GM12891 (cell line): ENCODE measurements at places on chromosomes 7 and 10.

DNA sequence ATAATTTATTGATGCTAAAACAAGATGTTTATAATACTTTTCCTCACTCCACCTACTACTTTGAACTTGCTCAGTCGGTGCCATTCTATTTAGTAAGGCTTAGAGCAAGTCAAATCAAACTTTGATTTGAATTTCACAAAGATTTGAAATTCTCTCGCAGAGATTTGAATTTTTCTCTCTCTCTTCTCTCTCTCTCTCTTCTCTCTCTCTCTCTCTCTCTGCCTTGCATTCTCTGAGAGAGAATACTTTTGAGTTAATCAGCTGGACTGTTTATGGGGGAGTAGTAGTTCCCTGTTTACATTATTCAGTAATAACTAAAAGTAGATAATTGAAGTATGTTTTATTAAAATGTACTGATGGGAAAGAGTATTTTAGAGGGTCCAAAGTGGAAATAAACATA lies 488.5 kb upstream of the ANKRD30A start:
- no peak for DNase-seq

- no peak for DNase-seq
These were observed 22.5 kb downstream of the AKR1E2 start for GRCh38 chr10:4848356-4849041.

- no peak for DNase-seq
These were observed 107.1 kb upstream of the WDR11 start for GRCh38 chr10:120744040-120744439.

DNA sequence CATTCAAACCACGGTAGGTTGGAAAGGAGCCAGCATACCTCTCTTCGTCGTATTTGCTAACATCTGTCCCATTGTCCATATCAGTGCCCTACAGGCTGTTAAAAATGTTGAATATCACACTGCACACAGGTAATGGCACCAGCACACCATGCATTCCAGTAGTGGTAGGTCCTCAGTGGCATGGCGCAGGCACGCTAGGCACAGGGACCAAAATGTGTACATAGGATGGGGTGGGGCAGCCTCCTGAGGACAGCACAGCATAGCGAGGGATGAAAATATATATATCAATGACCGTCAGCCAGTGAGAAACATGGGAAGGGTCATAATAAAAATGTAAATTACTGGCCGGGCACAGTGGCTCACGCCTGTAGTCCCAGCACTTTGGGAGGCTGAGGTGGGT lies 99.9 kb upstream of the CTBP2 start:
- no peak for DNase-seq

DNA sequence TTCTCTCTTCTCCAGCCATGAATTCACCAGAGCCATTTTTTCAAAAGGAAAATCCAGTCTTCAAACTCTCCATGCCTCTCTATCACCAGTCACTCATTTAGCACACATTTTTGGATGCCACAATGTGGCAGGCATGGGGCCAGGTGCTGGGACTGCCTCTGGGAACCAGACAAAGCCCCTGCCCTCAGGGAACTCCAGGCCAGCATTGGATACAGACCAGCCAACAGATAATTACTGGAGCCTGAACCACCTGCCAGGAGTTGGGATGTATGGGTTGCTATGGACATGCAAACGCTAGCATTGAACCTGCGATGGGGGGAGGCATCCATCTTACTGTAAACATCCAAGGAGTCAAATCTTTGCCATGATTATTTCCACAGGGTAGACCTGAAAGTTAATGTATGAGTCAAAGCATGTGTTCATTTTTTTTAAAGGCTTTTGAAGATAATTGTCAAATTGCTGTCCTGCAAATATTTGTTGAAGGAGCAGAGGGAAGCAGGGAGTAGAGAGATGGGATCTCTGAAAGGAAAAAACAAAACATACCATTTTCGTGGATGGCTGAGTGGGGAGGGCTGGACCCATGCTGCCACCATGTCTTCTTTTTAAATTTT lies 43.2 kb downstream of the SRRM3 start:
- no peak for DNase-seq

- DNase-seq: no peak
These were observed 531.3 kb upstream of the LRRTM3 start for GRCh38 chr10:66394342-66395063.

DNA sequence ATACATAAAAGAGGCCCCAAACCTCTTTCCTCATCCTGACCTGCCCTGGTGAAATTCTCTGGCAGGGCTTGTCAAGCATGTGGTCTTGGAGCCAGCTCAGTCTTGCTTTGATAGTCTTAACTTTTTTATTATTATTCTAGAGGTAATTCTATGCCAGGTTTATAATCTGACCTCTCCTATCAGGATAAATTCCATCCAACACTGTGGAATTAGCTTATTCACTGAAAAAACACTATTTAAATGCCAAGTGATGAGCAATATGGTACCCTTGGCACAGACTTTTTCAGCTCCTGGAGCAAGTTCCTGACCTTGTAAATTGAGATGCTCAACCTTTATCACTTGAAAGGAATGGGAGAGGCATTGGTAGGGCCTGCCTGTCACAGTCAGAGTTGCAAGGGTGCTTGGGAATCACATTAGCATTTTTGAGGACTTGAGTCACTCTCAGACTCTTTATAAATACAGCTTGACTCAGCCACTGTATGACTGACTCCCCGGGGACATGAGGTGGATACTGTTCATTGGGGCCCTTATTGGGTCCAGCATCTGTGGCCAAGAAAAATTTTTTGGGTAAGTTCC lies at the start of gene CPA4:
TSS of gene CPA4 (plus strand) at position 480 of the 576 bp plus-strand sequence. CDS start at position 500, 20 bp downstream.
- no peak for DNase-seq

DNA sequence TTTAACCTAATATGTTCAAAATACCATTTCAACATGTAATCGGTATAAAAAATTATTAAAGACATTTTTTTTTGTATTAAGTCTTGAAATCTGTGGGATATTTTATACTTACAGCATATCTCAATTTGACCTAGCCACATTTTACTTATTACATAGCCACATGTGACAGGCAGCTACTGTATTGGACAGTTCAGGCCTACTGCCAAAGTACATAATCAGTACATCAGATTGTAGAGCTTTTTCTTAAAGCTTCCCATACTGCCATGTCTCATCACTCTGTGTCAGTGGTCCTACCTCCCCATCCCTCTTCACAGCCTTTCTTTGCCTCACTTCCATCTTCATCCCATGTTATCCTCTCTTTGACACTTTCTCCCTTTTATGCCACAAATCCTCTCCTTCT lies 43.0 kb downstream of the LOXL4 start:
- DNase-seq: no peak

- DNase-seq: no peak
These were observed 452 bp downstream of the SAMD9 start for GRCh38 chr7:93117327-93117726.

DNA sequence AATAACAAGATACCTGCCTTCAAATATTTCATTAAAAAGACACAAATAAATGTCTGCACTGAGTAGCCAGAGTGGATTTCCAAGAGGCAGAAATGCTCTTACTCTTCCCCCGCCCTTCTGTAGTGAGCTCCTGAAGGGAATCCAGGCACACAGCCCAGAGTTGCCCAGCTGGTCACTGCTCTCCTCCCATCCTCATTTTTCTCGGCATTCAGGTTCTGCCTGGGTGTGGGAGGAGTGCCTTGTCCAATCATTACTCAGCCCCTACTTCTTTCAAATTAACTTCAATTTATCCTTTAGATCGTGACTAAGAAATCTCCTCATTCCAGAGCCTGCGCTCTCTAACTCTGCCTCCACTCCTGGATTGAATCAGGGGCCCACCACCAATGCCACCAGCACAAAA lies 12.2 kb downstream of the CCDC6 start:
- DNase-seq: no peak

DNA sequence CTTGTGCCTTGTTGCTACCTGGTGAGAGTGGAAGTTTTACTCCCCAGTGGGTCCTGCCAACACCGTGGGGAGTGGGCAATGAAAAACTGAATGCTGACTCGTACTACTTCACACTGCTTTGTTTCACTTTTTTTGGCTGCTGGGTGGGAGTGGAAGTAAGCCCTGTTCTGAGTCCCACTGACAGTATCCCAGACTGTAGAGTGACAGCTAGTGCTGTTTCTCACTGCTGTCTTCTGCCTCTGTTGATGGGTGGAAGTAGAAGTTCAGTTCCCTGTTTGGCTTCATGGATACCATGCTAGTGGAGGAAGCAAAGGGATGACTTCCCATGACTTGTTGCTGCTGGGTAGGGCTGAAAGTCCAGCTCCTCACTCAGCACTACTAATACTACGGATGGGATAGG lies 98.4 kb downstream of the STK31 start:
- no peak for DNase-seq

DNA sequence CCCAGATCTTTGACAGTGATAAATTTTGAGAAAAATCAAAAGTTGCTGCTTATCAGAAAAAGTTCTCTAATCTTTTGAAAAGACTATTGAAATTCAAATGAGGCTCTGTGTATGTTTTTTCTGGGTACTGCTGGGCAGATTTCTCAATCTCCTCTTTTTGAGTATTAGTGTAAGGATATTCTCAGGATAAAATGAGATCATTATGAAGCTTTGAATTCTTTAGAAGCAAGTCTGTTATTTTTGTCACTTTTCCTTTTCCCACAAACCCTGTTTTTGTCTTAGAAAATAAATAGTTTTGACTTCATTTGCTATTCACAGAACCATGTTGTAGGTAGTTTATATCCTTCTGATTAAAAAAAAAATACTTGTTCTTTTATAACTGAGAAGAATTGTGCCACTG lies 7.9 kb downstream of the STAM start:
- no peak for DNase-seq

DNA sequence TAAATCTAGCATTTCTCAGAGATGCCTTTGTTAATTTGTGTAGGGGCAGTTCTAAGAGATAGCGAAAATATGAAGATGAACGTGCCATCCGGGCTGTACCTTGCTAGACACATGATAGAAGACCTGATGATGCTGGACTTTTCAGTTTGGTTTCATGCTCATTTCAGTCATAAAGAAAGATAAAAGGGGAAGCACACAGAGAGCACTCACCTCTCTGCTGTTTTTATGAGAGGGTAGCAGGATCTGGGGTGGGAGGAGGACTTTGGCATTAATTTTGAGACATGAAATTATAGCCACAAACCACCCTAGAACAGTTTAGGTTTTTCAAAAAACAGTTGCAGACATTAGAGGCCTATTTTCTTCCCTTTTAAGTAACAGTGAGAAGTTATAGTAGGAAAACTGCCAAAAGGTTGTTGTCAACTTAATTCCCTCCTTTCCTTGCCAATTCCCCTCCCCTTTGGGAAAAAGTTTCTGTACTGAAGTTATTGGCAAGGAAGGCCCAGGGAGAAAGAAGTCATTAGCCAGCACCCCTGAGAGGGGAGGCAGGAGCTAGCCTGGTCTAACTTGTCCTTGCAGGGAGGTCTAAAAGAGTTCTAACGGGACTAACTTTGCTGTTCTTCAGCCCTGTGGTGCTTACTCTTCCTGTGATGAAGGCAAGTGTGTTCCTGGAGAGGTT lies 2.6 kb downstream of the ST7 start:
- no peak for DNase-seq

DNA sequence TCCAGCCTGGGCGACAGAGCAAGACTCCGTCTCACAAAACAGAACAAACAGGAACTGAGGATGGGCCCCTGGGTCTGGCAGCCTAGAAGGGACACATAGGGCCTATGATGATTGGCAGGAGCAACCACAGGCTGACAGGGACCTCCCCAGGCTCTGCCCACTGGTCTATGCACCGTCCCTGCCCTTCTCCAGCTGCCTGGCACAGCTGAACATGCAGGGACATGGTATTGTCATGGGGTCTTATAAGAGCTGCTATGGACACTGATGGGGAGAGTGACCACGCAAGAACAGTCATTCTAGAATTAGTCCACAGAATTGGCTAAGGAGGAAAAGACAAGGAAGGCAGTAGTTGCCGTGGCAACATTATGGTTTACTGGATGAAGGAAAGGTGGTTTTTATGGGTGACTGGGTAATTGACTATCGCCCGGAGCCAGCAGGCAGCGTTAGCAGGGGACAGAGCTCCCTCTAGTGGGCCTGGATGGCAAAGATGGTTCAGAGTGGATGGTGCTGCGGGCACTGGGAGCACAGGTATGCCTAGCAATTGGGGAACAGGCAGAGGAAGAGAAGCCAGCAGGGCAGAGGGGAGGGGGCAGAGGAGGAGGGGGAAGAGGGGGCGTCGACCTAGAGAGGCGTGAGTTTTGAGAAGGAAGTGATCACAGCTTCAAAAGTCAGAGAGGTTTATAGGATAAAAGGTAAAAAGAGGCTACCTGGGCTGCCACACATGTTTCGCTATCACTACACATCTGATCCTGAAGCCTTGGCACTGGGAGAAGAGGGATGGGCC lies 7.8 kb upstream of the TRIM56 start:
- DNase-seq: peak; percentile 71

DNA sequence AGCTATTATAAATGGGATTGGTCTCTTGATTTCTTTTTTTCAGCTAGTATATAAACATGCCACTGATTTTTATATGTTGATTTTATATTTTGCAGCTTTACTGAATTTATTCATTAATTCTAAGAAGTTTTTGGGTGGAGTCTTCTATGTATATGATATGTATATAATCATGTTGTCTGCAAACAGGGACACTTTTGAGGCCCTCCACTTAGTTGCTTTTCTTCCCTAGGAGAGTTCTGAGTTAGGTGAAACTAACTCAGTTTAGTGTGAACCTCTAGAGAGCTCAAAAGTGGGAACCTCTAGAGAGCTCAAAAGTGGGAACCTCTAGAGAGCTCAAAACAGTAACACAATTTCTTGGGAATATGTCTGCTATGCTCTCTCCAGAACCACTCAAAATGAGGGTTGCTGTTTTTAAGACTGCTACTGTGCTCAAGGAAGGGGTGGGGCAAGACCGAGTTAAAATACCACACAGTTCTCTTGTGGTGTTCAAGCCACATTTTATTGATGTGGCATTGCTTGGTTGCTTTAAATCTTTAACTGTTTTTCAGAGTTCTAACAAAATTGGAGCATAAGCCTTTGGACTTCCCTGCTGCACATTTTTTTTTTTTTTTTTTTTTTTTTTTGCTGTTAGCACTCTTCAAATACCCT lies 13.2 kb downstream of the CCDC7 start:
- no peak for DNase-seq

DNA sequence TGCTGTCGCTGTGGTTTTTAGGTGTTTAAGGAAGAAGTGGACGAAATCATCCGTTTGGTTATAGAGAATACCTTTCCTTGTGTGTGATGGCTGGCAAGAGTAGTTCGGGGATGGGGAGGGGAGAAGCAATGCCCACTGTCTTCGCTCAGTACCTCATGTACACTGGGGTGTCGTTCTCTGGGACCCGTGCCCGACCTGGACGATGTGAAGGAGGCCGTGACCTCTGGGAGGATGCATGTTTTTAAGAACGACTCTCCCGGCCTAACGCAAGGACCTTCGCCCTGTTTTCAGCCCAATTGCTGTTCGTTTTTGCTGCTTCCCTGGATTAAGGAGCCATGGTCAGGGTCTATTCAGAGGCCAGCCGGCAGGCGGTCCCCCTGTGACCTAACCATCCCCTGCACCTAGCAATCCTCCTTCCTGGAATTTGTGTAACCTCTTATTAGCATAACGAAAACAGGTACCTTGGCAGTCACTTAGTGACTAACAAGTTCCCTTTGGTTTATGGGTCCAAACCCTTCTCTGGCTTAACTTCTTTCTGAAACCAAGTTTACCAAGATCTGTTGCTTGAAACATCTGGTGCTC lies 1.3 kb downstream of the NFE2L3 start:
- DNase-seq: no peak
